ENCODE measurements at places on chromosomes 6 and 20.

DNA sequence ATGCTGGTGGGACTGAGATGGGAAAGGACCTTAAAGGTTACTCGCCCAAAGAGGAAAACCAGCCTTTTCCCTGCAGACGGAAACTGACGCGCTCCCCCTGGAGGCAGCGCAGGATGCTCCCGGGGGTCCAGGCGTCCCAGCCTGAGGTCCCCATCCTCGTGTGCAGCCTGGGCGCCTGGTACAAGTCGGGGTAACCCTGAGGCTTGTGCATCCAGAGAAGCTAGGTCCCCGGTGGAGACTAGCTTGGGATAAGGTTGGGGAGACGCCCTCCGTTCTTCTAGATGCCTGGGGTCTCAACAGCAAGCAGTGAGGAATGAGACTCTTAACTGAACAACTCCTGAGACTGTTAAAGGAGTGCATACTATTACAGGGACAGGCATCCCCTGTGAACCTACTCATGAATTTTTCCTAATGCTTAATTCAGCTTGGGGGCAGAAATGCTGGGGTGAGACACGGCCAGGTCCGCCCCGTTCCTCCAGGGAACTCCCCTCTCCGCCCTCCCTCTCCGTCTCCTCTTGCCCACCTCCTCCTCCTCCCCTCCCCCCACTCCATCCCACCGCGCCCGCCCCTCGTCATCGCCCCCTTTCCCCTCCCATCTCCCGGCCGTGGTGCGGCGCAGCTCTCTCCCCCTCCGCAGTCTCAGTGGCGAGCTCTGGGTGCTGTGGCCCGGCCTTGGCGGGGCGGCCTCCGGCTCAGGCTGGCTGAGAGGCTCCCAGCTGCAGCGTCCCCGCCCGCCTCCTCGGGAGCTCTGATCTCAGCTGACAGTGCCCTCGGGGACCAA lies at the start of gene PRSS35:
TSS of gene PRSS35 (plus strand) at position 634 of the 781 bp plus-strand sequence. CDS start 10,908 bp downstream, outside the sequence.
- no peak for DNase-seq

- no peak for DNase-seq
Observed at GRCh38 chr20:6819599-6819998, 52.1 kb downstream of the BMP2 start.

- no peak for DNase-seq
Observed at GRCh38 chr20:23686046-23686750, 2.6 kb downstream of the CST4 start.

DNA sequence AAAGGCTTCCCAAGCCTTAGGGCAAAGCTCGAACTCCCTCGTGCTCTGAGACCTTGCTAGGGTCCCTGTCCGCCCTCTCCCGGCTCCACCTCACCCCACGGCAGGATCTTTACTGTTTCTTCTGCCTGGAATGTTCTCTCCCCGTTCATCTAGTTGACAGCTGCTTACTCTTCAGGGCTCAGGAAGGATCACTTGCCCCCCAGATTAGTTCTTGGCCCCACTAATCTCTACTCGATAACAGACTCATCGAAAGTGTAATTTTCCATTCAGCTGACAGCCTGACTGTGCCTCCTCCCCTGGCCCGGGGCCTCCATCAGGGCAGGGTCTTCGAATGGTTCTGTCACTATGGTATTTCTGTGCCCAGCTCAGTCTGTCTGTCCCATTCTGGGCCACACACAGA lies 3.1 kb downstream of the MAP1LC3A start:
- DNase-seq = no peak

- DNase-seq = peak; percentile 48
Observed at GRCh38 chr6:85641897-85642773, 551 bp downstream of the SYNCRIP start.

DNA sequence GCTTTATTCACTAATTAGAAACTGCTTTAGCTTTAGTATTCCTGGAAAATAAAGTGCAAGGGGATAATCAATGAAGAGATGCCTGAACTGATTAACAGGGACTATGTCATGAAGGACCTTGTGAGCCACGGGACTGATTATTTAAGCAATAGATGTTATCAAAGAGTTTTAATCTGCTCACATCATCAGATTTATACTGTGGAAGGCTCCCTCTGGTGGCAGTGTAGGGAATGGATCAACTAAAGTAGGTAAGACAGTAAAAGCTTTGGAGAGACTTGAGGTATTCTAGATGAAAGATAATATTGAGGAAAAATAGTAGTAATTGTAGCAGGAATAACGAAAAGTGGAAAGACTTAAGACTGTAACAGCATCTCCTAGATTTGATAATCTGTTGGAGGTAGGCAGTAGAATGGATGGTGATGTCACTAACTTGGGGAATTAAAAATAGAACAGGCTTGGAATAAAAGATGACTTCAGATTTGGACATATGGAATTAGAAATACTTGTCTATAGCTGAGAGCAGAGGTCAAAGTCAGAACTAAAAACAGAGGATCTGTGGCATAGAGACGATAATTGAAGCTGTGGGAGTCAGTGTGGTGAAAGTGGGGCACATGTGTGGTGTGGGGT lies 80.3 kb upstream of the HTR1E start:
- no peak for DNase-seq

- DNase-seq = no peak
Observed at GRCh38 chr20:51526106-51526470, 16.4 kb downstream of the NFATC2 start.

Measured in effector CD8-positive, alpha-beta T cell (primary cell).